ENCODE measurements at places on chromosomes 2 and 18. TPM values are rescaled to one million over a fixed set of nuclear protein-coding genes. Genes with fewer than 3 reads are reported as not detected.

DLGAP1 gene
- total RNA-seq: 7.2 TPM

CCDC148 gene
- 16.0 TPM for total RNA-seq

GPBAR1 gene
- total RNA-seq: 0.65 TPM

OTOS gene
- total RNA-seq: not detected

HNMT gene
- 47.9 TPM for total RNA-seq

COL4A3 gene
- total RNA-seq: 30.8 TPM

PSMA8 gene
- not detected for total RNA-seq

ANKRD30B gene
- not detected for total RNA-seq

SLC11A1 gene
- total RNA-seq: 0.05 TPM

ERBB4 gene
- total RNA-seq: 1.9 TPM

DSC3 gene
- 0.69 TPM for total RNA-seq

DNA sequence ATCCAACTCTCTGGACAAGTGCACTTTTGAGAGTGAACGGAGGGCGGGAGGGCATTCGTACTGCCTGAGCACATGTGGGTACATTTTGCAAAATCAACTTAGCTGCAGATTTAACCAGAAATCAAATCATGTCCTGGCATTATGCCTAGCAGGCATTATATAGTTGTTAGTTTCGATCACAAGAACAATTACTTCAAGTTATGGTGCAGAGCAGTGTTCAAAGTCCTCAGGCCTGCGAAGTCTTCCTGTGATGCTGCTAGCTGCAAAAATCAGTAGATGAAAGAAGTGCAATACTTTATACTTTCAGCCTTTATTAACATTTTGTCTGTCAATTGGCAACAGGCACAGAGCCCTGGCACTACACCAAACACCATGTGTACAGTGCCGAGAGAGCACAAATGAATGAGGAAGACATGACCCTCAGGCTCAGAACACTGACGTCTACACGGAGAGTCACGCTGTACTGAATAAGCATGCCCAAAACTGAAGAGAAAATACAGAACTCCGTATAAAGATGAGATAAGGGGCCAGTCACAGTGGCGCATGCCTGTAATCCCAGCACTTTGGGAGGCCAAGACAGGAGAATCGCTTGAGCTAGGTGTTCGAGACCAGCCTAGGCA lies 92.1 kb upstream of the CREB1 start:
- no peak for DNase-seq

- DNase-seq: peak; percentile 42
Observed at GRCh38 chr2:155223781-155224406, 525.4 kb downstream of the KCNJ3 start.

DNA sequence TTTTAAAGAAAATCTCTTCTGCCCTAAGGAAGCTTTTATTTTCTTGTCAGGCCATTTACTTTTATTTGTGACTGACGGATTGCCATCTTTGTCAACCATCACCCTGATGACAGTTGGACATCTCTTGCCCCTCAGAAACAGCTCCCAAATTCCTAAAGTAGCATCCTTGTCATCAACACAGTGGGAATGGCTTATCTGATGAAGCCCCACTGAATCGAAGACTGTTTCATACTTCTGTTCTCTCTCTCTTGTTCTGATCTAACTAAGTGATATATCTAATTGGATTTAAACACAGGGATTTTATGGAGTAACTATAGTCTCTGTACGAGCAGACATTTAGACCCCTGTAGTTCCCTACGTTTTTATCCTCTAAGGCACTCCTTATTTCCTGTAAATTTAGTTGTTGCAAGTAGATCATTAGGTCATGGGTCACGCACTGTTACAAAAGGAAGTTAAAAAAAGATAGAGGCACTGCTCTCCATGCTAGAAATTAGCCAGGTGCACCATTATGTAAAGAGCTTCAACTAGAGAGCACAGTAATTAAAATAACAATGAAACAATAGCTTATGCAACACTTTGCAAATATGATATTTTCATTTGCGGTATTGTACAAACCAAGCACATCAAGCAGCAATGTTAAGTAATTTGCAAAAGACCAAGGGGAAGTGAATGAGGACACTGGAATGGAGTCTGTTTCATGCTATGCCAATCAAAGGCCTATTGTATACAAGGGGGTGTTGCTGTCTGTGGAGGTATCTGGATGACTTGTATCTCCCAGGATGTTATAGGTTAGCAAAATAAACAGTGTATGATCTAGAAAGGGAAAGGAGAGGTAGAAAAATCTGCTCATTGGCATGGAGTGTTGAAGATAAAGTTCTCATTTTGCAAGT lies 284.7 kb downstream of the LRRTM1 start:
- DNase-seq: no peak

DNA sequence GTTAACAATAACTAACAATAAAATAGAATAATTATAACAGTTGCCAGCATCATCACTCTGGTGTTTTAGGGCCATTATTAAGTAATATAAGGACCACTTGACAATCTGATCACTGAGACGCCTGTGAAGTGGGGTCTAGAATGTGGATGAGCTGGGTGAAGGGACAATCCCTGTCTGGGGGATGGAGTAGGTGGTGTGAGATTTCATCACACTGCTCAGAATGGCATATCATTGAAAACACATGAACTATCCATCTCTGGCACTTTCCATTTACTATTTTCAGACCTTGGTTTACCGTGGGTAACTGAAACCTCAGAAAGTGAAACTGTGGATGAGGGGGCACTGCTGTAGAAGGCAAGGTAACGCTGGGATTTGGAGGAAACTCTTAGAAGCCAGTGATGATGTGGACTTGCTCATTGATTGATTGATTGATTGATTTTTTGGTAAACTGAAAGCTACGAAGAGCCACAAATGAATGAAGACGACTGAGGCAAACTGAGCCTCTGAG lies 204.4 kb upstream of the TWIST2 start:
- no peak for DNase-seq

GRCh38 chr18:69691008-69691760 lies 256.5 kb downstream of the CD226 start:
- DNase-seq: no peak

DNA sequence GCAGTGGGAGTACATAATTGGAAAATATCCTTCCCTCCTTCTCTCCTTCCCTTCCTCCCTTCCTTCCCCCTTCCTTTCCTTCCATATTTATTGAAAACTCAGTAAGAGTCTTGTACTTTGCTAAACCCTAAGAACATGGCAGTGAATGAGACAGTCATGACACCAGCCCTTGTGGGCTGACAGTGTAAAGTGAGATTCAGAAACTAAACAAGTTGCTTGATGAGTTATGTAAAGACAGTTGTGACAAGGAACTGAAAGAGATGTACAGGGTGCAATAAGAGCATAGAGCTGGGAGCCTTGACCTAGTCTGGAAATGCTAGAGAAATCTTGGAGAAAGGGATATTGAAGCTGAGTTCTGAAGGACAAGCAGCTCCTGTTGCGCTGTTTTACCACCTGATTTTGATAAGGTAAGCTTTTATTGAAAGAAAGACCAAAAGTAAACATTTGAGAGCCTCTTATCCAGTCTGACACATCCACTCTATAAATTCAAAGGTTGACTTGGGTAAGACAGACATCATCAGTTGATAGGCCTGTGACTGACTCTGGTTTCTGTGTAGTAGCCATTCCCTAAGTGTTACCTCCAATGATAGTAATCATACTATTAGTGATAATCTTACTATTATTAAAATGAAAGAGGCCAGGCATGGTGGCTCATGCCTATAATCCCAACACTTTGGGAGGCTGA lies 66.5 kb upstream of the SKOR2 start:
- DNase-seq: no peak

- no peak for DNase-seq
Observed at GRCh38 chr18:59853380-59853779, 46.4 kb upstream of the PMAIP1 start.

- peak; percentile 78 for DNase-seq
Observed at GRCh38 chr18:58669731-58670378, 1.4 kb upstream of the MALT1 start.

- DNase-seq: peak; percentile 56
Observed at GRCh38 chr2:70947556-70948184, 12.0 kb downstream of the ATP6V1B1 start.

DNA sequence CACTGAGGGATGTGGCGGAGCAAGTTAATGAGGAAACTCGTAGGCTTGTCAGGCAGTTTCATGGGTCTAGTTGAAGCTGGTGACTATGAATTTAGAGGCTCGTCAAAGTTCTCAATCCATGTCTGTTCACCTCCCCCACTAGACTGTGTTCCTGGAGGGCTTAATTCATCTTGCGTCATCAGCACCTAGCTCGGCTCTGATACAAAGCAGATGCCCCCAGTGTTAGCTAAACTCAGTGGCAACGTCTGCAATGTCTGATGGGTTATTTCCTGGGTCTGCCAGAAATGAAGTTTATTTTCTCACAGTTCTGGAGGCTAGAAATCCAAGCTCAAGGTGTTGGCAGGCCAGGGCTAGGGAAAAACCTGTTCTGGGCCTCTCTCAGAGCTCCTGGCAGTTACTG lies 140.6 kb downstream of the PID1 start:
- DNase-seq: no peak

DNA sequence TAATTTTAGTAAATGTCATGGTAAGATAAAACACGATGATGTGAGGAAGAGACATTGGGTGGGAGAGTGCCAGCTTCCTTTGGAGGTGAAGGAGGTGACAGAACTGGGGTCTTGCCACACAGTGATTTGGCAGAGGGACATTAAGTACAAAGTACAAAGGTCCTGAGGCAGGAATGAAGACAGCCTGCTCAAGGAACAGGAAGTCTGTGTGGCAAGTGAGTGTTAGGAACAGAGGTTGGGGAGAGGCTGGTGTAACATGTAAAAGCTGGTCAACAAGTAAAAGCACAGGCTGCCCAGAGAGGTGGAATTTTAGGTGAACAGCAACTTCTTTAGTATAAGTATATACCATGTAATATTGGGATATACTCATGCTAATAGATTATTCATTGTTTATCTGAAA lies 73.1 kb downstream of the INPP5D start:
- DNase-seq: no peak

DNA sequence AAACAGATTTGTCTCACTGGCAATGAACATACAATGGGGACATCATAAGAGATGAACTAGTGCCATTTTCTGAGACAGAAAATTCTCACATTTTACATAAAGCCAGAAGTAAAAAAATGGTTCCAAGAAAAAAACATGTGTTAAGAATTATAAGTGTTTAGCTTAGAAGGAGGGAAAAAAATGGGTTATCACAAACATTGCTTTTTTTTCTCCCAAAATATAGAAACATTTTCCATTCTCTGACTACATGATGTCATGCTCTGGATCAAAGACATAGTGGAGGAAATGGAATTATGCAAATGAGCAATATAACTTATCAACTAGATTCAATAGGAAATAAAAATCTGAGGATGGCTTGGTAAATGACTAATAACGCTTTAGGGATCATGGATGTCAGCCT lies 49.8 kb downstream of the SPATS2L start:
- no peak for DNase-seq

DNA sequence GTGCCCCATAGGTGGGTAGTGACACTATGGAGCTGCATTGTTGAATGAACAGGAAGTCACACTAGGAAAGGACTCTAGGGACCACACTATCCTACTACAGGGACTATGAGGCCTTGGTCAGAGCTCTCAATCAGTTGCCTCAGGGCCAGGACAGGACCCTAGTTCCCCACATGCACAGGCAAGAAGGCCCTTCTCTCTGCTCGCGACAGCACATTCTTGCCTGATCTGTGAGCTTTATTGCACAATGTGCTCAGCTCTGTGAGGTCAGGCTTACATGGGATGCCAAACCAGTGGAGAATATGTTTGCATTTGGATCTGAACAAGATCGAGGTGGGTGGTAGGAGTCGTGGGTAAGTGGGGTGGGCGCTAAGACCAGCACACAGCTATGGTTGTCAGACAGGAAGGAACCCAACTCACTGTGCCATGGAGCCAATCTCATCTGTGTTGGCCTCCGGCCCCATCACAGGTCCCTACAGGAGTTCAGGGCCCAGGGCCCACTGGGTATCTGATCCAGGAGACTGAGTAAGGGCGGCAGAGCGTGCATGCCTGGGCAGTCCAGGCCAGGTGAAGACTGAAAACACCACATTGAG lies 8.0 kb downstream of the PCARE start:
- no peak for DNase-seq

GRCh38 chr2:174035981-174036742 lies 71.0 kb upstream of the SP3 start:
- DNase-seq: no peak

DNA sequence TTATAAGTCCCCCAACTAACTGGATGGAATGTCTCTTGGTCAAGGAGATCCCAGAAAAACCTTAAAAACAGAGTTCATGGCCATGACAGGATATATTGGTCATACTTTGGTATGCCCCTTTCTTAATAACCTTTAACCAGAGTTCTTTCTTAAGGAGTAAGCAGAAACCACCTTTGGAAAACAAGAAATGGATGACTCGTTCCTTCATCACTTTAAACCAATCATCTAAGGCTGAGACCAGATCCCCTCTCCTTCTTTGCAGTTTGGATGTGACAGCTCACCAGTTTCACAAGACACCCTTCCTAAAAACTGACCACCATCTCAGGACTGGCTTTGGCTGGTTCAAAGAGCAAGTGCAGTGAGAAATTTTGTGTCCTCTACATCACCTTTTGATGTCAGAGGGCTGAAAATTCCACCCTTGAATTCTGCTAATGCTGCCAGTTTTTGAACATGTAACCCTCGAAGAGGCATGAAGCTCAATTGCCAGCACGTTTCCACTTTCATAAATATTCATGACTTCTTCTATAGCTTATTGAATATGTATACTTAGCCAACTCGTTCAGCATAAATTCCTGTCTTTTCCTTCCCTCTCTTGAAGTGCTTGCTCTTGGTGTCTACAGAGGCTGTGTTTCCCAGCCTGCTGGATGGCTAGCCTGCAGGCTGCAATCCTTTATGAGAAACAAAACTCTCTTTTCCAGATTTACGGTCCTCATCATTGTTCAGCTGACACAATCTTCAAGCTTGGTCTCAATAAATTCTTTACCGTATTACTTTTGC lies 1323.5 kb upstream of the TMEFF2 start:
- DNase-seq: peak; percentile 96

DNA sequence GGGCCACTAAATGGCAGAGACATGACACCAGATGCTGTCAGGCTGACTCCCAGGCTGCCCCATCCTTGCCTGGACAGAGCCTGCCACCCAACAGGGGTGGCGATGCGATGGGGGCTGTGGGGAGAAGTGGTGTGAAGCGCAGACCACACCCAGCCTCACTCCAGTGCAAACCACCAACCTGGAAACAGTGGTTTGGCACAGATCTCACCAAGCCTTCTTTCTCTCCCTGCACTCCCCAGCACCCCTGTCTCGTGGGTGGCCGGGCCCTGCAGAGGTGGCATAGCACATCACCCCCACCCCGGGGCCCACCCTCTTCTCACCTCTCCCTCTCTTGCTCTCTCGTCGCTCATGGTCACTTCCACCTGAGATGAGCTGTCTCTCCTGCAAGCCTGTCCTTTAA lies 32.6 kb downstream of the CIB4 start:
- DNase-seq: no peak

All from renal cortical epithelial cell (primary cell).